H9 (cell line): ENCODE measurements at places on chromosomes 5 and 9.

DNA sequence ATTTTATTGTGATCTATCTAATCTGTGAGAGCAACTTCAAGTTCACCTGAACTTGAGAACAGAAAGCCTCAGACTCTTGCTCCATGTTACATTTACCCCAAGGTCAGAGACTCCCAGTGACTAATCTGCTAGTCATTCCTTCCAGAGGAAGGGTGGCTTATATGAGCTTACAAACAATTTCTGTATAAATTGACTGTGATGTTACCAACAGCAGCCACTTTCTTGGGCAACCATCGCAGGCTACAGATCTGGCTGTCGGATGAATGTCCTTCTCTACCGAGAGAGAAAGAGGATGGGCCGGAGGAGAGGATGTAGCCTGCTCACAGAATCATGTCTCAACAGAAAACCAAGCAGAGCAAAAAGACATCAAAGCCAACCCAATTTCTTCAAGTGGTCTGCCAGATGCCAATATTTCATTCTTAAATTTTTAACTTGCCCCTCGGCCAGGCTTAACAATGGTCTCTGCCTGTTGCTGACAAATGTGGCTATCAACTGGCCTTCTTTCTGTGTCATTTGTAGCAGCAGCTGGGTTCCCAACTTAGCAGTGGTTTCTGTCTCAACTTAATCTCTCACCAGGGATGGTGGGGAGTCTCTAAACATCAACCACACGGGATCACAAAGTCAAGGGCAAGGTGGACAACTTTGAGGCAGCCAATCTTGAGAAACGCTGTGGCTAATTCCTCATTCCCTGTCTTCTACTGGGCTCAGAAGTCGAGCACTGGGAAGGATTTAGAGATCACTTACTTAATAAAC lies 81.3 kb downstream of the RAPGEF1 start:
- DNase-seq = no peak
- H3K36me3 ChIP-seq = no peaks in the 10 kb centered on the region; the same call in 2 of the 3 replicates
- H3K27ac ChIP-seq = no peak overlapping the region
- no peaks in the 10 kb centered on the region for H3K27me3 ChIP-seq
- H3K4me1 ChIP-seq = peaks cover 22% of the 10 kb centered on the region; the same call in 1 of the 2 replicates
- H3K4me3 ChIP-seq = no peak overlapping the region

DNA sequence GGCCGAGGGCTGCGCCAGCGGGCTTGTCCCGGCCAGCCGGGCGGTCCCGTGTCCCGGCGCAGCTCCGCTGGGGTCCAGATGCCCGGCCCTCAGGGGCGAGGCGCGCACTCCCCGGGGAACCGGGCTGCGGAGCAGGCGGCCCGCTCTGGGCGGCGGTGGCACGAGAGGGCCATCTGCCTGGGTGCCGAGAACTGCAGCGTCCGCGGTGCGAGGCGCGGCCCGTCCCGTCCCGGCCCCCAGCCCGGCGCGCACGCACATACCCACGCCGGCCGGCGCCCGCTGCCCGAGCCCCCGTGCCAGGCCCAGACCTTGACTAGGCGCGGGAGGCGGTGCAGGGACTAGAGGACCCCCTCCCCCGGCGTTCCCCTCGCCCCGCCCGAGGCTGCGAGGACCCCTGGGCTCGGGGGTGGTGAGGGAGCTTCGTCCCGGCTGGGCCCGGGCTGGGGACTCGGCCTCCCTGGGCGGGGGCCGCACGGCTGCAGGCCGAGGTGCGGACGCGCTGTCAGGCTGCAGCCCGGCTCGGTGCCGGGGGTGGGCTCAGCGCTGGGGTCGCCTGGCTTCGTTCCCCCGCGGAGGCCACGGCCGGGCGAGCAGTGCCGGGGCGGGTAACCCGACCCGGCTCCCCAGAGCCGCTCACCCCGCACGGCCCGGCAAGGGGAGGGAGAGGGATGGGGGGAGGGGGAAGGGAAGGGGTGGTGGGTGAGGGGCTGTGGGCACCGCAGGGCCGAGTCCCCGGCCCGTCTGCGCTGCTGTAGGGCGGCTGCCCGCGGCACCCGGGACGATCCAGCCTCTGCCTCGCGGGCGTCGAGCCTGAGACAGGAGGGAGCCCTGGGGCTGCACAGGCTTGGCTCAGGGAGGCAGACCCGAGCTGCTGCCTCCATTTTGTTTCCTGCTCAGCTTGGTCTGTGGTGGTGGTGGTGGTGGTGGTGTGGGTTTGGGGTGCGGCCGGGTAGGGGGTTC lies 1.2 kb upstream of the NSD1 start:
- peak overlapping the region; percentile 89 for H3K4me3 ChIP-seq
- DNase-seq = peak; percentile 79
- H3K4me1 ChIP-seq = peaks cover 16% of the 10 kb centered on the region
- peaks cover 23% of the 10 kb centered on the region for H3K36me3 ChIP-seq
- peak overlapping the region; percentile 81 for H3K27ac ChIP-seq

GRCh38 chr5:82031220-82032119 lies 59.6 kb downstream of the ATG10 start:
- H3K27me3 ChIP-seq = no peaks in the 10 kb centered on the region
- peaks cover 9% of the 10 kb centered on the region; the same call in 1 of the 2 replicates for H3K4me1 ChIP-seq
- DNase-seq = peak; percentile 42
- H3K36me3 ChIP-seq = peaks cover 2% of the 10 kb centered on the region; the same call in 1 of the 3 replicates

DNA sequence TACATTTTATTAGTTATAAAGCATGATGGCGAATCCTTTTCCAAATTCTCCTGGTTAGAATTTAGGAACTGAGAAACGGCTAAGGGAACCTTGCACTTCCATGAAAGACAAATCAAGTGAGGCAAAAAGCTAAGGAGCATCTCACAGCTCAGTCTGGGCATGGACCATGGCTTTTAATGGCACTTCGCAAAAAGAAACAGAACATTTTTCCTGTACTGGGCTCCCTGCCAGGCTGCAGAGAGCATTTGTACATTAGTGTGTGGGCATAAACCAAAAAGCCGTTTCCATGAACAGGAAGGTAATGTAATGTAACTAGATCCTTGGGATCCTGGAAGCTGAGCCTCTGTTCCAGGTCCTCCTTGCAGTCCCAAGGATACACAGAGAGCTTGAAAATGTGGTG lies 354.2 kb downstream of the MRPS30 start:
- DNase-seq = no peak
- no peaks in the 10 kb centered on the region for H3K36me3 ChIP-seq
- H3K27me3 ChIP-seq = no peaks in the 10 kb centered on the region
- H3K4me1 ChIP-seq = no peaks in the 10 kb centered on the region
- H3K4me3 ChIP-seq = no peak overlapping the region

DNA sequence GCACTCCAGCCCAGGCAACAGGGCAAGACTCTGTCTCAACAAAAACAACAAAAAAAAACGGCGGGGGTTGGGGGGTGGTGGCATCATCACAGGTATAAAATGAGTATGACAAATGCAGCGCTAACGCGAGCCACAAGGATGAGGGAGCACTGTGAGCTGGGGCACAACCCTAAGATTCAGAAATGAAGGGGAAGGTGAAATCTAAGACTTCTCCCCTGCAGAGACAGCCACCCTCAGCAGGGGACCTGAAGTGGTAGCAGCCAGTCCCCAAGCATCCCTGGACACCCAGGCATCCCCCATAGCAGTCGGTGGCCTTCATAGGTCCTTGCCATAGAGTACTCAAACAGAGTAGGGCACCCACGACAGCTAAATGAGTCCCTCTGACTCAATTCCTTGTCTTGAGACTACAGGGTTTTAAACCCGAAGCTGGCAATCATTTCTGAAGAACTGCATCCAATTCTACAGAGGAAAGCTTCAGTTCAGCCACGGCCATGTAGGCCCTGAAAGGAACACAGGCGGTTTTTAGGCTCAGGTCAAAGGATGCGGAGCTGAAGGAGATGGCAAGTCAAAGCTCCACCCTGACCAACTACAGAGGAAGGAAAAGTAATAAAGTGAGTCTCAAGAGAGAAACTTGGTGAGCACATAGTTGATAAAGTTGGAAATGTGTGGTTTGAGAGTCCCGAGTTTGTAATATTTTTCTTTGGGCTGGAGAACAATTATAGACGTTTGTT lies 50.3 kb downstream of the MYO10 start:
- H3K36me3 ChIP-seq = peaks cover 12% of the 10 kb centered on the region
- DNase-seq = no peak
- H3K27ac ChIP-seq = no peak overlapping the region
- H3K4me1 ChIP-seq = peaks cover 3% of the 10 kb centered on the region; the same call in 1 of the 2 replicates

GRCh38 chr5:167626341-167627123 lies 664.9 kb upstream of the WWC1 start:
- H3K36me3 ChIP-seq = no peaks in the 10 kb centered on the region
- H3K27ac ChIP-seq = no peak overlapping the region
- H3K4me1 ChIP-seq = peaks cover 4% of the 10 kb centered on the region; the same call in 1 of the 2 replicates
- H3K4me3 ChIP-seq = no peak overlapping the region
- no peaks in the 10 kb centered on the region for H3K27me3 ChIP-seq
